ENCODE measurements at places on chromosomes 1 and 21. TPM values are rescaled to one million over a fixed set of nuclear protein-coding genes. Genes with fewer than 3 reads are reported as not detected.

DNA sequence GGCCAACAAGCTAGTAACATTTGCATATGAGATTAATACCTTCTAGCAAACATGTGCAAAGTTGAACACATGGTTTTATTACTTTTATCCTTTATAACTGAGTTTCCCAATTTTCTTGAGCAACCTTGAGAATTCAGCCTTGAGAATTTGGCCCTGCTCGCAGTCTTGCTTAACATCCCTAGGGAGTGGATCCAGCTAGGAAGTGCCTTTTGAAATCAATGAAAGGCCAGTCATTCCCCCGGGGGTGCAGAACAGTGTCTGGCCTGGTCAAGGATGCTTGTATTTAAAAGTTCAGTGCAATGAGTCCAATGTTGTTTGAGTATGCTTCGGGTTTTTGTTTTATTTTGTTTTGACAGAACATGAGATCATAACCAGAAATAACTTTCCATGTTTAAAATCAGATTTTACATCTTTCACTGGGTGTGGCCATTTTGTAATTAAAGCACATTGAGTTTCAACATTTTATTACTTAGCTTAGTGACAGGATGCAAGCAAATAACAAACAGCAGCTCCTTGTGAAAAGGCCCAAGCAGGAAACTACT, 16.7 kb downstream of the PALMD start:
- DNase-seq, result peak; percentile 39

DNA sequence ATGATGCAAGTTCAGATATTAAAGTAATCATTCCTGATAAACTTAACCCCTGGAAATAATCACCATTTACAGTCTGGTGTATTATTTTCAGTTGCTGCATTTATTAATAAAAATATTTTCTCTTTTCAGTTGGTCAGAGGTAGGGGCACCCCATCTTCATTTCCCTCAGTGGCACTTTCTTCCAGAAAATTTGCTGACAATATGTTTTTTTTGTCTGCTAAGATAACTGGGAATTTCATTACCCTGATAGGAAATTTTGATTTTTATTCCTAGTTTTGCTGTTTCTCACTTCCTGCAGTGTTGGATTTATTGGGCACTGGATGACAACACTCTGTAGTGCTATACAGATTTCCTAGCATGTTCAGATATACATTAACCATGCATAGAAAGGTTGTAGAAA, 33.1 kb upstream of the APOBEC4 start:
- DNase-seq, result no peak

DNA sequence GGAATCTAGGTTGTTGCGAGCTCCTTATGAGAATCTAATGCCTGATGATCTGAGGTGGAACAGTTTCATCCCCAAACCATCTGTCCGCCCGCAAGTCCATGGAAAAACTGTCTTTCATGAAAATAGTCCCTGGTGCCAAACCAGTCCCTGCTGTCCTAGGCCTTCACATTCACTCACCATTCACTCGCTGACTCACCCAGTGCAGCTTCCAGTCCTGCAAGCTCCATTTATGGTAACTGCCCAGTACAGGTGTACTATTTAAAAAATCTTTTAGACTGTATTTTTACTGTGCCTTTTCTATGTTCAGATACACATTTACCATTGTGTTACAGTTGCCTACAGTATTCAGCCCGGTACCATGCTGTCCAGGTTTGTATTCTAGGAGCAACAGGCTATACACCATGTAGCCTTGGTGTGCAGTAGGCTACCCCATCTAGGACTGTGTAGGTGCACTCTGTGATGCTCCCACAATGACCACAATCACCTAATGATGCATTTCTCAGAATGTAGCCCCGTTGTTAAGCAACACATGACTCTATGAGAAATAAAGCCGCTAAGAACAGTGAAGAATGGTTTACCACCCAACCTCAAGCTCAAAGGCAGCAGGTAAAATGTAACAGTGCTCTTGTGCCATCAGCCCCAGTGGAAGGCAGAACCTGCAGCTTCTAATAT, 2.4 kb downstream of the ECHDC2 start:
- DNase-seq, result no peak

- DNase-seq, result no peak
Measured at GRCh38 chr1:226764533-226764932, 25.5 kb upstream of the ITPKB start.

- DNase-seq, result no peak
Measured at GRCh38 chr1:63937461-63938022, 163.7 kb downstream of the ROR1 start.

DNA sequence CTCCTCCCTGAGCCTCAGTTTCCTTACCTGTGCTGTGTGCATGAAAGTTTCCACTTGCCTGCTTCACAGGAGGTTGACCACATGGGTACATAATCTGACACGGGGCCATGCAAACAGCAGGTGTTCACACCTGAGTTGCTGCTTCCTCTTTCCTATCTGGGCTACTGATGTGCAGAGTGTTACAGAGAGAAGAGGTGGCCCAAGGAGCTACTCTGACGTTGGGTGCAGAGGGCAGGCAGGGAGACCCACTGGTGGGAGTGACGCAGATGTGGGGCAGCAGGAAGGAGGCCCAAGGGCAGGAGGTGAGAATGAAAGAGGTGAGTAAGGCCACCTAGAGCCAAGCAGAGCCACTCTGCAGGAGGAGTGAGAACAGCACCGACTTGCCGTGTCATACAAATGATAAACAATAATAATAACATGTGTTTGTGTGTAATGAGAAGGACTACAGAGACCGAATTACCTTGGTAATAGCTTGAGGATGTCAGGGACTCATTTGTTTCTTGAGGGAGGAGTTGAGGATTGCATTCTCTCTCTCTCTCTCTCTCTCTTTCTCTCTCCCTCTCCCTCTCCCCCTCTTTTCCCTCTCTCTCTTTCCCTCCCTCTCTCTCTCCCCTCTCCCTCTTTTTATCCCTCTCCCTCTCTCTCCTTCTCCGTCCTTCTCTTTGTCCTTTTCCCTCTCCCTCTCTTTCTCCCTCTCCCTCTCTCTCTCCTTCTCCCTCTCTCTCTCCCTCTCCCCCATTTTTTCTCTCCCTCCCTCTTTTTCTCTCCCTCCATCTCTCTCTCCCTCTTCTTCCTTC, 87.4 kb upstream of the IGSF21 start:
- DNase-seq, result no peak

DNA sequence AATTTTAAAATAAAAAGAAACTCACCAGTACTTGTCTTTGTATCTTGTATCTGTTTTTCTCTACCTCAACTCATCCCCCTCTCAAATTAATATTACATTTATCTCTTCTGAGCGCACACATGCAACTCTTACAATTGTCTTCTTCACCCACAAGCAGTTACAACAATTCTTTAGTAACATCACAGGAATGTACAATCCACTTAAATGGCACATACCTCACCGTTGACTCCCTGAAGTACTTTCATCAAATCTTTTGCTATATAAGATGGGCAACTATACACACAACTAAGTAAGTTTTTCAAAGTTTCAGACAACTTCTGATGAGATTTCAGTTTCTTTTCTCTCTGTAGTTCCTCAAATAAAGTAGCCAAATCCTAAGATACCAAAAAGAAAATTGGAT, 28.3 kb downstream of the HEATR1 start:
- no peak for DNase-seq

- DNase-seq, result no peak
Measured at GRCh38 chr1:230747890-230748800, 957 bp downstream of the CAPN9 start.

TTC39A gene
- total RNA-seq, result not detected

DCDC2B gene
- not detected for total RNA-seq

Data from RPMI7951 (cell line).